ENCODE measurements at places on chromosomes 1 and 21.

GRCh38 chr1:109639841-109640184 lies 16.1 kb upstream of the GSTM4 start:
- no peak for DNase-seq

- no peak for DNase-seq
Measured at GRCh38 chr21:18155508-18156193, 89.0 kb upstream of the CHODL start.

GRCh38 chr1:22500471-22500870 lies 48.8 kb downstream of the ZBTB40 start:
- DNase-seq, result peak; percentile 49

DNA sequence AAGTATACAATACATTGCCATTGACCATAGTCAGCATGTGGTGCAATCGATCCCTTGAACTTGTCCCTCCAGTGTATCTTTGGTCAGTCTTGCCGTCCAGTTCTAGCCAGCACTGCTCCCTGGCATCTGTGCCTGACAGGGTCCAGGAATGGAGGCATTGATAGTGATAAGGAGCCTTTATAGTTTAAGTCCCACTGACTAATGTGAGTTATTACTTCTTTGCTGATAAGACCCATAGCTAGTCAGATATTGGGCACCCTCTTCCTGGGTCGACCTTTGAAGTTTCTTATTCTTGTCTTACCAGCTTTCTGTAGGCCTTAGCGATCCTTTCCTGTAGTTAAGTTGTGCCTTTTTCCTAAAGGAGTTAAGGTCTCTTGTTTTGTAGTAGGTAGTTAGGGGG lies 13.0 kb downstream of the UCK2 start:
- DNase-seq, result no peak

- DNase-seq, result no peak
Measured at GRCh38 chr1:231610388-231610787, 16.2 kb upstream of the DISC1 start.

- no peak for DNase-seq
Measured at GRCh38 chr1:228358039-228358763, 48.4 kb downstream of the TRIM11 start.

- DNase-seq, result no peak
Measured at GRCh38 chr1:212595787-212596714, 12.5 kb upstream of the ATF3 start.

GRCh38 chr1:87739704-87740103 lies 411.0 kb downstream of the LMO4 start:
- DNase-seq, result no peak

DNA sequence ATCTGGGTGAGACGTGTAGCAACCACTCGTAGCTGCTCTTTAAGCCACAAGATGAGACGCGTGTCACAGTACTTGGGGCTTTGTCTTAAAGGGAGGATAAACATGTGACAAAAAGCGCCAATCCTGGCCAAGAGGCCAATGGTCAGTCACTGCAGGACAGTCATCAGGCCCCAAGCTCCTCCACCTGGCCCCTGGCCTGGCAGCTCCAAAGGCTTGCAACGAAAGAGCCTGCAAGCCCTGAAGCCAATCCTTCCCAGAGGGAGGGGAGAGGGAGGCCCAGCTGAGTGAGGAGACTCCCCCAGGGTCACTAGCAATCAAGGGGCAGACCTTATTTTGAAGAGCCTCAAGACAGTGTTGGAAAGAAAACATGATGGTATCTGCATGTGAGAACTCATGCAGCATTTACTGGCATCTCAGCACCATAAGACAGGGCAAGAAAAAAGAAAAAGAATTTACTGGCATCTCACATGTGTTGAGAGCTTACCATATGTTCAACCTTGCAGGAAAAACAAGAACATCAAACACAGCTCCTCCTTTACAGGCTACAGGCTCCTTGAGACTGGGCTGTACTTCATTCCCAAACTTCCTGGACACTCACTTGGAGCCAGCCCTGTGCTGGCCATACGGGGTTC lies 11.4 kb downstream of the GLIS1 start:
- DNase-seq, result no peak

DNA sequence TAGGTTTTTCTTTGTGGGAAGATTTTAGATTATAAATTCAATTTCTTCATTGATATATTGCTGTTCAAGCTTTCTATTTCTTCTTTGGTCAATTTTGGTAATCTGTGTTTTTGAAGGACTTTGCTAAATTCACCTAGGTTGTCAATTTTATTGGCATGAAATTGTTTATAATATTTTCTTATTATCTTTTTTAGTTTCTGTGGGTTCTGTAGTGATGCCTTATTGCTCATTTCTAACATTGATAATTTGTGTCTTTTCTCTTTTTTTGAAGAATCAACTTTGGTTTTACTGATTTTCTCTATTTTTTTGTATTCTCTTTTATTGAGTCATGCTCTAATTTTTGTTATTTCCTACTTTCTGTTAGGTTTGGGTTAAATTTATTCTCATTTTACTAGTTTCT lies 123.2 kb downstream of the ADSS2 start:
- DNase-seq, result no peak

GRCh38 chr1:217472915-217473314 lies 158.0 kb downstream of the GPATCH2 start:
- DNase-seq, result no peak

DNA sequence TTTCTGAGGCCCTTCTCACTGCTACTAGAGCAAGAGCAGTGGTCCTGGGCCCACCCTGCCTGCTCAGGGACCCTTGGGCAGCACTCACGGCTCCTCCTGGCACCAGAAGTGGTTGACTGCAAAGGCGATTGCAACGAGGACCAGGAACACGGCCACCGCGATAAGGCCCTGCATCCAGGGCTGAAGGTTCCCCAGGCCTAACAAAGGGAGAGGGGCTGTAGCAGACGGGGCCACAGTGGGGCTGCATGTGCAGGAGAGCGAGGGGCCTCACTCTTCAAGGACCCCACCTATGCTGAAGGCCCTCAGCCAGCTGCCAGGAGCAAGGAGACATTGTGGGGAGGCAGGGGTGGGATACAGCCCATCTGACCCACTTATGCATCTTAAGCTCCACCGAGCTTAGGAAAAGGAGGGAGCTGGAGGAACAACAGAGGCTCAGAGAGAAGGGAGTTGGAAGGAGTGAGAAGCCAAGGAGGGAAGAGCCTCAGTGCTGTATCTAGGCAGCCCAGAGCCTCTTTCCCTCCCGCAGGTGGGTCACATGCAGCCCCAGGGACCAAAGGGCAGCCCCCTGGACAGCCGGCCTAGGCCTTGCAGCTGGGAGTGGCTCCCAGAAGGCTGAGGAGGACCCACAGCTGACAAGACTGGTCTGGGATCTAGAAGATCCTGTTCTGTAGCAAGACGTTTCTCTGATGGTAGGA lies 2.5 kb downstream of the PDZK1IP1 start:
- DNase-seq, result no peak

DNA sequence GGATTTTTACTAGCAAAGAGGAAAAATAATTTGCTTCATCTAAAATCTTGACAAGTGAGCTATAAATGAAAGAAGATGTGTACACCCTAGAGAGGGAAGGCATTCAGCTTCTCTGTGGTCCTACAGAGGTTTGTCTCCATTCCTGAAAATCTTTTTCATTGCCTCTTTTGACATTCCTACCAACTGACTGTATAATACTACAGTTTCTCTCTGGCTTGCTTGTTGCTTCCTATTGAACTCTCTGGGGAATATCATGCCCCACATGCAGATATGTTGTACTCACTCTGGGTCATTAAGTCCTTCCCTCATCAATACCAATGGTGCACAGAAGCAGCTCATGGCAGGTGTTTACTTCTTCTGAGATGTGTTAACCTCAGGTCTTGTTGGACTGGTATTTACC lies 371.2 kb upstream of the PLXNA2 start:
- no peak for DNase-seq

- DNase-seq, result no peak
Measured at GRCh38 chr1:50681931-50682330, 258.7 kb upstream of the DMRTA2 start.

DNA sequence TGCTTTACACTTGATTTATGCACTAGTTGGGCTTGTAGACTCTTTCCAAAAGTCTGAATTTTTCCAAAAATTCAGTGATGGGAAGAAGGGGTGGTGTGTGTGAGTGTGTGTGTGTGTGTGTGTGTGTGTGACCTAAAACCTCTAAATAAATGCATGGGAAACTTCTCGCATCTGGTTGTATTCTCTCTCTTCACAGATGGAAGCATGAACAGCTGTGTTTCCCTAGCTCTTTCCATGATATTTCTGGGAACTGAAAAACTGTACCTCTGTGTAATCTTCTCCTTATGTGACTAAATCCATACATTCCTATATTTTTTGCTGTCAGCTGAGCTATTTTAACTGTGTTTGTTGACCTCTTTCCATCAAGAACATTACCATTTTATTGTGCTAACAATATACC lies 26.2 kb upstream of the CYYR1 start:
- no peak for DNase-seq

- DNase-seq, result no peak
Measured at GRCh38 chr1:230288641-230289349, 137.3 kb downstream of the PGBD5 start.

GRCh38 chr1:193402037-193402436 lies 215.6 kb upstream of the B3GALT2 start:
- DNase-seq, result no peak

GRCh38 chr1:14108356-14109275 lies 408.6 kb downstream of the PRDM2 start:
- DNase-seq, result no peak

DNA sequence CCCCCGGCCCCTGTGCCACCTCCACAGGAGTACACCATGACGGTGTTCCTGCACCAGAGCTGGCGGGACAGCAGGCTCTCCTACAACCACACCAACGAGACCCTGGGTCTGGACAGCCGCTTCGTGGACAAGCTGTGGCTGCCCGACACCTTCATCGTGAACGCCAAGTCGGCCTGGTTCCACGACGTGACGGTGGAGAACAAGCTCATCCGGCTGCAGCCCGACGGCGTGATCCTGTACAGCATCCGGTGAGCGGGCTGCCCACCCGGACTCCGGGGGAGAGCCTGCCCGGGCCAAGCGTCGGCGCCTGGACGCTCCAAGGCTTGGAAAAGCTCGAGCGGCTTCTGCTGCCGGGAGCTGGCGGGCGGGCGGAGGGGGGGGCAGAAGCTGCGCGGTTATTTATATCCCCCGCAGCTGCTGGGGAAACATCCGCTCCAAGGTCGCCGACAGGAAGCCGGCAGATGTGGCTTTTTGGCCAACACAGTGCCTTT lies 6.4 kb downstream of the GABRD start:
- DNase-seq, result no peak

- DNase-seq, result no peak
Measured at GRCh38 chr1:233140974-233141373, 154.6 kb downstream of the PCNX2 start.

- no peak for DNase-seq
Measured at GRCh38 chr1:23384312-23385058, 14.8 kb upstream of the ZNF436 start.

DNA sequence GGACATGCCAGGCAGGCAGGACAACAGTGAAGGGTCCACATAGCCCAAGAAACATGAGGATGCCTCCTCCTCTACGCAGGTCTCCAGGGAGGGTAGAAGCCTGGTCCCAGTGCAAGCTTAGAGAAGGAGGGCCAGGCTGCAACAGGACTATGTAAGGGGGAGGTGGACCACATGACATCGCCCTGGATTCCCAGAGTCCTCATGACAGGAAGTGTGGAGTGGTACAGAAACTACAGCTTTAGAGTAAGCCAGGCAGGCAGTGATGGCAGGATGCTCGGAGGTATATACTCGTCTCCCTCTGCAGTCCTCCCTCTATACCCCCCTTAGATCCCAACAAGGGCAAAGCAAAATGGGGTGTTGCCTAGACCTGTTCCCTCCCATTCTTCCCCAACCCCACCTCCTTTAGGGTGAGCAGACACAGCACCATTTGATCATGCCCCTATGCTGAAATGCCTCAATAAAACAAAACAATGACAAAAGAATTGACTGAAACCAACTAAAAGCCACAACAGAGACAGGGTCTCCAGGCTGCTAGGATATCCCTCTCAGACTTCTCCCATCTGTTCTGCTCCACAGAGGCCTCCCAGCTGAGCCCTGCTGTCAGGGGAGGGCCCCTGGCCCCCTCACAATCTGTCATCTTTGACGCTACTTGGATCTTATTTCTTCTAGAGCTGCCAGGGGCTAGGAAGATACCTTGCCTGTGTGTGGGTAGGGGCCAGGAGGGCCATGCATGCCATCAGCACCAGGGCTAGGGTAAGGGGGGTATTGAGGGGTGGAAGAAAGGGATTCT lies 13.1 kb downstream of the FAM78B start:
- no peak for DNase-seq

GRCh38 chr1:218863987-218864386 lies 309.7 kb upstream of the LYPLAL1 start:
- DNase-seq, result no peak

- no peak for DNase-seq
Measured at GRCh38 chr1:210777914-210778313, 356.0 kb downstream of the KCNH1 start.

GRCh38 chr21:35974775-35975174 lies 85.6 kb downstream of the SETD4 start:
- no peak for DNase-seq

GRCh38 chr1:231337043-231337471 lies 595 bp downstream of the EXOC8 start:
- DNase-seq, result no peak

DNA sequence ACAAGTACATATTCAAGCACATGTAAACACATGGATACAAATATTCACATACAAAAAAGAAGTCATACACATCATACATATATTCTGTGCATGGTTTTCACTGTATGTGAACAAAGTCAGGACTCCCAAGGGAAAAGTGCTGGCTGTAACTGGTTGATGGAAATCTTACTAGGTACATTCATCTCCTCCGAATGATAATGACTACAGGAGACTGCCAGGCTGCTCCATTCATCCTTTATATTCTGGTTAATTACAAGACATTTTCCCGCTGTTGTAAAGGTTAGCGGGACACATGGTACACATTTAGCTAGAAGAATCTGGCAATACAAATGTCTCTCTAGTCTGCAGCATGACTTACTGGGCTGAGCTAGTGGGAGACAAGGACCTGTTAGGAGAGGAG lies 26.2 kb upstream of the HMGB4 start:
- no peak for DNase-seq

DNA sequence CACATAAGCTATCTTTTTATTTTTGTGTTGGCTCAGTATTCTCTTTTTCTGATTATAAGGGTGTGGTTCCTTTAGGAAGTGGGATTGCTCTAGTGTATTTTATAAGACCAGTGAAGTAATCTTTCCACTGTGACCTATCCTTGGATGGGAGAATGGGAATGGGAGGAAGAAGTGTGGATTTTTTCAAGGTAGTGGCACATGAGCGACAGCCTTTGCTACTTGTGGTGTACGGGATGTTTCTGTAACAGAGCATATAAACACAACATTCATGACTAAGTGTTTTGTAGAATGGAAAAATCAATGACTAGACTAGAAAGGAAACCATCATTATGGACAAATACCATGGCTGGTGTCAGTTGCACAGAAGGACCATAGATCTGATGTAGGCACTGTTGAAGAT lies 209.6 kb downstream of the GIPC2 start:
- no peak for DNase-seq

DNA sequence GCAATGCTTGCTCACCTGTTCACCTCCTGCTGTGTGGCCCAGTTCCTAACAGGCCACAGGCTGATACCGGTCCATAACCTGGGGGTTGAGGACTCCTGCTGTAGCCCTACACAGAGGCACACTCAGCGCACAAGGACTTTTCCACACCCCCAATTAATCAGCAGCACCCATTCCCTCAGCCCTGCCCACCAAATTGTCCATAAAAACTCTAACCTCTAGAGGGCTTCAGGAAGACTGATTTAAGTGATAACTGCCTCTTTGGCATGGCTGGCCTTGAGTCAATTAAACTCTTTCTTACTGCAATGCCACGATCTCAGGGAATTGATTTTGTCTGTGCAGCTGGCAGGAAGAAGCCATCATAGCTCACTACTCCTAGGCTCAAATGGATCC lies 71.3 kb upstream of the MUTYH start:
- DNase-seq, result no peak

- no peak for DNase-seq
Measured at GRCh38 chr1:166740668-166741276, 98.5 kb upstream of the POGK start.
